BJ (cell line): ENCODE measurements at places on chromosomes 1 and 21.

GRCh38 chr1:152481869-152482664, 28.5 kb upstream of the LCE5A start:
- no peak for DNase-seq

DNA sequence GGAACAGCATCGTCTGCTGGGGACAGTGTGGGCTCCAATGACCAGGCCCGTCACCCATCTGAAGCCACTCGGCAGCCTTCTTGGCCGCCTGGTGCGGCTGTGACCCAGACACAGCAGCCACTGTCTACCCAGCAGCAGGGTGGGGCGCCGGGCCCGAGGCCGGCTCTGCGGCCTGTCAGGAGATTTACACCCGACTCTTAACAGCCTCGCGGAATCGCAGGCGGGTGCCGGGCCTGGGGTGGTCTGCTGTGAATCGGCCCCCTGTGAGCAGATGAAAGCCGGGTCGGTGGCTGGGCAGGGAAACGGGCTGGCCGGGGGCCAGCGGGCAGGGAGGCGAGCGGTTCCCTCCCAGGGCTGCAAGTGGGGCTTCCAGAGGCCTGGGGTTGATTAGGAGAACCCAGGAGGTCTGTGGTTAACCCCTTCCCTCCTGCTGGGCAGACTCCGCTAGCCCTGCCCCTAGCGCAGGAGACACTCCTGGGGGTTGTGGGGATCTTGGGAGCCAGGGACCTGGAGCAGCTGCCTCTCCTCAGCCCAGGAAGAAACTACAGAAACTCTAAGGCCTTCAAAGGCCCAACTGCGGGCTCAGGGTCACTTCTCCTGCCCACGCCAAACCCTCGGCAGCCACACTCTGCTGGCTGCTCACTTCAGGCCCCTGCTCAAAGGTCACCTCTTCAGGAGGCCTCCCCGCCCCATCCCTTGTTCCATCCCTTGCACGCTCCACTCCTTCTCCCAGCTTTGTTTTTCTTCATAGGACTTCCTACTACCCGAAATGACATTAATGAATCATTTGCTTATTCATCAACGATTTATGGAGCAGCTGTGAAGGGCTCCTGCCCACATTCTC, 15.6 kb downstream of the RUNX3 start:
- no peak for DNase-seq

DNA sequence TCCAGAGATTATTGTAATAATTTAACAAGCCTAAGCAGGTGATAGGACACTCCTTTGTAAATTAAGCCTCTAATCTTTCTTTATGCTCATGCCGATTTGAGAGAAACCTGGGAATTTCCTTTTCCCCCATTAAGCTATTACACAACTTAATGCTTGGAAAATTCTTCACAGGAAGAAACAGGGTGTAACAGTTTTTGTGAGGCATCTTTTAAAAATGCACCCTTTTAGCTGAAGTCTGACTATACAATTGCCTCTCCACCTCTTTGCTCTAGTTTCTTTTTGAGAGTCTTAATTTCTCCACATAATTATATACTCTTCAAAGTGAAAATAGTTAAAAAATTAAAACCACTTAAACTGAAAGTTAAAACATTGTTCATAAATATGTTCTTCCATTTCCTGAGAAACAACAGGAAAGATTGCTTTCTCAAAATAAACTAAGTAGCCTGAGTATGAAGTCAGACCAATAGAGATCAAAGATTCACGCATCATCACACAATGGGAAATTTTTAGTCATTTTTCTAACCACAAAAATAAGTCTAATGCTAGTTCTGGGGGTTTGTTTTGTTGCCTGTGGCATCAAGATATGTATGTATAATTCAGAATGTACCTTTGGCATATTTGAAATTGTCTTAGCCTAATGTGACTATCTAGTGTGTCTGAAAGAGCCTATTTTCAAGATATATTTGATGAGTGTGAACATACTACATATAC, 34.7 kb downstream of the LRRC8D start:
- DNase-seq = no peak

DNA sequence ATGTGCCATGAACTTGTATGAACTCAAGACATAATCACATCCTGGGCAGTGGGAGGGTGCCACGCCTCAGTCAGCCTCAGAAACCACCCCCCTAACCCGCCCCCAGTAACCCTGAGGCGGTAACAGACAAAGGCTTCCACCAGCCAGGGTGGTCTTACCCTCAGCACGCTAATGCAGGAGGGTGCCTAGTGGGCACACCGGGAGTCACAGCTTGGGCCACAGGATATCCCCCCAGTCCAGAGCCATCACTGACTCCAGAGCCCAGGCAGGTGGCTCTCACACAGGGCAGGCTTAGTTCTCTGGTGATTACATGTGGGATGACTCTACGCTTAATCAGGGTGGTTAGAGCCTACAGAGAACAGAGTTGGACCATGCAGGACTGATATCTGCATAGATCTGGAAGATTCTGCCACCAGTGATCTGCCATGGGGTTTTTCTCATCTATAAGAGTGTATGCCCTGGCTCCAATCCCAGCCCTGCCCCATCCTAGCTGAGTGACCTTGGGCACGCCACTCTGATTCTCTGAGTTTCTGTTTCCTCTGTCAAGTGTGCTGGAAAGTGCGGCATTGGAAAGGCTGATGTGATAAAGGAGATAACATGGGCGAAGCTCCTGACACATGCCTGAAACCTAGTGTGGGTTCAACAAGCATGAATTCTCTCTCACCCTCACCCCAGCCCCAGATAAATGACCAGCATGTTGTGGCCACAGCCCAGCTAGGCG, 27.3 kb downstream of the OPTC start:
- no peak for DNase-seq

GRCh38 chr1:217889401-217889800, 258.3 kb downstream of the SPATA17 start:
- DNase-seq = no peak

DNA sequence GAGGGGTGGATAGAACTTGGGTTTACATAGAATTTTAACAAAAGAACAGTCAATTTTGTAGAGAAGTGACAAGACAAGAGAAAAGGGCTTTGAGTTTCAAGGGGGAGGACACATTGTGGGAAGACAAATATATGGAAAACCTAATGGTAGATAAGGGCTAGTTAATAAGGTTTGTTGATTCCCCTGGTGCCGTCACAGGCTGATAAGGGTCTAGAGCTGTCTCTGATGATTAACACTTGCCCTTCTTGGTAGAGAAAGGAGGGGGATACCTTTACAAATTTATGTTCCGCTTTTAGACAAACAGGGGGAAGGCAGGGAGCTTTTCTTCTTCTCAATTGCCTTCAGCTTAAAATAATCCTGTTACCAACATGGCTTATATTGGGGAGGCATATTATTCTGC, 124.3 kb downstream of the ETS2 start:
- no peak for DNase-seq
